Transverse colon (tissue), 4 donors: ENCODE measurements at places on chromosomes 11 and 22. TPM values are rescaled to one million over a fixed set of nuclear protein-coding genes. Genes with fewer than 3 reads are reported as not detected.

Gene MFRP
- 0.32 TPM for total RNA-seq

Gene KRTAP5-10
- total RNA-seq = not detected

Gene CYTH4
- 6.4 TPM for total RNA-seq

Gene OR5T3
- total RNA-seq = not detected

Gene EIF3L
- total RNA-seq = 162 TPM

Gene MACROD1
- total RNA-seq = 42.9 TPM

Gene MYOD1
- not detected for total RNA-seq

Gene RPS6KA4
- total RNA-seq = 86.0 TPM

Gene SDHAF2
- total RNA-seq = 92.7 TPM

Gene SYCE3
- not detected for total RNA-seq

Gene EHD1
- total RNA-seq = 202 TPM
